Retina (tissue), 1 donor: ENCODE measurements at places on chromosomes 7 and 10.

- no peak for DNase-seq
Measured at GRCh38 chr10:14456870-14457266, 126.1 kb upstream of the FRMD4A start.

DNA sequence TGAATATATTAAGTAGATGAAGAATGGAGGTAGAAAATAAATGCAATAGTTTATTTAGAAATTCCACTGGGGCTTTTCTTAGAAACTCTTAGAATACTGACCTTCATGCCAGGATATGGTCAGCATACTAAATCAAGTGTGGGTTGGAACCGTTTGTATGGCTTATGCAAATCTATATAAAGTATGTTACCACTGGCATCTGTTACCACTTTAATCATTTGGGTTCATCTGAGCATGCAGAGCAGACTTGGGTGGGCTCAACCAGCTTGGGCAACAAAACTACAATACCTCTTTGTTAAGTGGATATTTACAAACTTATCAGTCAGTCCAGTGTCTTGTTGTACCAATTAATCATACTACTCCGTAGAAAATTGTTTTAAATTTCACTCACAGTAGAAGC lies 125.8 kb downstream of the CRPPA start:
- no peak for DNase-seq

DNA sequence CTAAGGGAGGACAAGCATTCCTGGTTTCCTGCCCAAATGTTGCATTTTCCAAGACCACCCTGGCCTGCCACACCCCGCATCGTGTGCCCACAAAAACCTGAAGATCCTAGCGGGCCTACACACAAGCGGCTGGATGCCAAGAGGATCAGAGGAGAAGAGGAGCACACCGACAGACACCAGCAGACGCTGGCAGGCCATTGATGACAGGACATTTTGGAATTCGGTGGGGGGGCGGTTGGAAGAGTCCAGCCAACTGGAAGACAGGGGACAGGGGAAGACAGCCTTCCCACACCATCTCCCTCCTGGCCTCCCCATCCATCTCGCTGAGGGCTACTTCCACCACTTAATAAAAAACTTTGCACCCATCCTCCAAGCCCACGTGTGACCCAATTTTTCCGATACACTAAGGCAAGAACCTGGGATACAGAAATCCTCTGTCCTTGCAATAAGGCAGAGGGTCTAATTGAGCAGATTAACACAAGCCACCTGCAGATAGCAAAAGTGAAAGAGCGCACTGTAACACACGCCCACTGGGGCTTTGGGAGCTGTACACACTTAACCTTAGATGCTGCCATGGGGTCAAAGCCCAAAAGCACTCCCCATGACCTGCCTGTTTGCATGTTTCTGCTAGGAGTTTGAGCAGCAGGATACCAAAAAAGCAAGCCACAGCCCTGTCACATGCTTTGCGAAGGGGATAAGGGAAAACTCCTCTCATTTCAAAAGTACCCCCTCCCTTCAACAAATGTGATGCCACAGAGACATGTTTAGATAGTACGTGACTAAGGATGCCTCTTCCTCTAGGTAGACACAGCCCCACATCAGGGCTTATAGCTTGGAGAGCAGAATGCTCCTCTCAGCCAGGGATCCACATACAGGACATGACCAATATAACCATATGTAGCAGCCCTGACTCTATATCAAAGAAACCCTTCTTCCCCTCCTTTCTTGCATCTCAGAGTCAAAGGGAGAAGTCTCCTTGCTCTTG lies 13.4 kb upstream of the SMNDC1 start:
- no peak for DNase-seq

GRCh38 chr10:48288661-48289060 lies 14.2 kb upstream of the FRMPD2 start:
- DNase-seq, result no peak

DNA sequence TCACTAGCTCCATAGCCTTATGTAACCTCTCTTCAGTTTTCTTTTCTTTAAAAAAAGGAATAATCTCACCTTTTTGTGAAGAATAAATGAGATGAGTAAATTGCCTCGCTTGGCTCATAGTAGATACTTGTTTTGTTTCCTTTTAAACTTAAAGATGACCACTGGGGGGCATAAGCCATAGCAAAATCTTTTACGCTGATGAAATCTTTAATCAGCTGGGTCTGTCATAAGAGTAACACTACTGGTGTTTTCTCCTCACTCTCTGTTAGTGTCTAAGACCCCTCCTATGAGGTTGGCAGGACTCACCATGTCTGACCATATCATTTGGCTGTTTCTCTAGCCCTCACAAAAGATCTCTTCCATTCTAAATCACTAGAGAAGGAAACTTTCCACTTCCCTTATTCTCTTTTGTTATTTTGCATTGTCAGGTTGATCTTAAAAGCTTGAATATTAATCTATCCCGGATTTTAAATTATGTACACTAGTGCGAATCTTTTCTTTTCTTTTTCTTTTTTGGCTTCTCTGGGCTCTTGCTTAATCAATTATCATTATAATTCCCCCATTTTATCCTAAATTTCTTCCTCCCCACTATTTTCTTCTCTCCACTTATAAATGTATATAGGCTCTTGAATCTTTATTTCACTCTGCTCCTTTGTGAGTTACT lies 12.5 kb downstream of the STAG3 start:
- DNase-seq, result no peak

GRCh38 chr7:156192921-156193320 lies 380.7 kb upstream of the SHH start:
- DNase-seq, result no peak

DNA sequence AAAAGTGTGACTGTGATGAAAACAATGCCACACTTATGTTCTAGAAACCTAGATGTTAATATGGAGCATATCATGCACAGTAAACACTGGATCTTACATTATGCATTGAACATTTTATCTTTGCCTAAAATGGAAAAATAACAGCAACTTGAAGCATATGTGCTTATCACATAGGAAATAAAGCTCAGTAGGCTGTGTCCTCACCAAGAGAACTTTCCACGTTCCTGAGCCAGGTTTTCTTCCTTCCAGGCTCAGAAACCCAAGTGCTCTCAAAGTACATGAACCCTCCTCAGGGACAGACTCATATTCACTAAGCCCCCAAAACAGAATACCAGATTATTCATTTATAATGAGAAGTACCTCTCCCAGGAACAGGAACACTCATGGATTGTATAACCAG lies 79.4 kb upstream of the PRKAR2B start:
- DNase-seq, result no peak
